ENCODE measurements at places on chromosomes 7 and 10.

GRCh38 chr7:157228864-157229422 lies 90.2 kb downstream of the UBE3C start:
- DNase-seq = no peak

- no peak for DNase-seq
Observed at GRCh38 chr10:31657434-31657872, 271.2 kb downstream of the ARHGAP12 start.

- no peak for DNase-seq
Observed at GRCh38 chr7:5452937-5453540, 29.4 kb upstream of the TNRC18 start.

DNA sequence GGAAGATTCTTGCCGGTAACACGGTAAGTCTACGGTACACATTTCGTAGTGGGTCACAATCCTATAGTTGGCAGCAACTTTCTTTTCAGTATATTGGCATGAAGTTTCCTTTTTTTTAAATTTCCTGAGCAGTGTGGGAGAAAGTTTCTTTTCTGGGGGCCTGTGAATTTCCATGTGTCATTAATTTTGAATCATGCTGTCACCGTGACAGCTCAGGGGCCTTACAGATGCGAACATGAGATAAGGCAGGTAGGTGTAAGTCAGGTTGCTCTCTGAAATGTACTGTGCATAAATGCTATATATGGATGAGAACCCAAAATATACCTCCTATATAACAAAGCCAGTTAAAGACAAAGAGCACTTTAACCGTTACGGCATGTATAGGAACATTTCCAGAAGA lies 65.4 kb upstream of the SEM1 start:
- DNase-seq = no peak

GRCh38 chr7:1850976-1851571 lies 181.0 kb downstream of the ELFN1 start:
- DNase-seq = no peak

DNA sequence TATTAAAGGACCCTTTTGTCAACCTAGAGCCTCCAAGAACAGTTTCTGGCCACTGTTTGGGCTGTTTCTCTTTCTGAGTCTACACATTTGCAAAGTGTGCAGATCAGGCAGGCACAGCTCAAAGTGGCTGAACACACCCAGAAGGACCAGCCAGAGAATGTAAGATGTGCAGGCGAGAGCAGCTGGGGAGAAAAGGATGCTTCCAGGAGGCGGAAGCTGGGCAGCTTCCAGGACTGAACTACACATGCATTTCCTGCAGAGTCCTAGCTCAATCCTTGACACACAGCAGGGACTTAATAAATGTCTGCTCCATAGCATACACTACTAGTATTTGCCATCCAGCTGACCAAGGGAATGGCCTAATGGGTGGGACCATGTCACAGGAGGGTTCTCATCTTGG lies 70.9 kb downstream of the CTBP2 start:
- DNase-seq = no peak

- no peak for DNase-seq
Observed at GRCh38 chr10:67476201-67476600, 219.8 kb downstream of the CTNNA3 start.

DNA sequence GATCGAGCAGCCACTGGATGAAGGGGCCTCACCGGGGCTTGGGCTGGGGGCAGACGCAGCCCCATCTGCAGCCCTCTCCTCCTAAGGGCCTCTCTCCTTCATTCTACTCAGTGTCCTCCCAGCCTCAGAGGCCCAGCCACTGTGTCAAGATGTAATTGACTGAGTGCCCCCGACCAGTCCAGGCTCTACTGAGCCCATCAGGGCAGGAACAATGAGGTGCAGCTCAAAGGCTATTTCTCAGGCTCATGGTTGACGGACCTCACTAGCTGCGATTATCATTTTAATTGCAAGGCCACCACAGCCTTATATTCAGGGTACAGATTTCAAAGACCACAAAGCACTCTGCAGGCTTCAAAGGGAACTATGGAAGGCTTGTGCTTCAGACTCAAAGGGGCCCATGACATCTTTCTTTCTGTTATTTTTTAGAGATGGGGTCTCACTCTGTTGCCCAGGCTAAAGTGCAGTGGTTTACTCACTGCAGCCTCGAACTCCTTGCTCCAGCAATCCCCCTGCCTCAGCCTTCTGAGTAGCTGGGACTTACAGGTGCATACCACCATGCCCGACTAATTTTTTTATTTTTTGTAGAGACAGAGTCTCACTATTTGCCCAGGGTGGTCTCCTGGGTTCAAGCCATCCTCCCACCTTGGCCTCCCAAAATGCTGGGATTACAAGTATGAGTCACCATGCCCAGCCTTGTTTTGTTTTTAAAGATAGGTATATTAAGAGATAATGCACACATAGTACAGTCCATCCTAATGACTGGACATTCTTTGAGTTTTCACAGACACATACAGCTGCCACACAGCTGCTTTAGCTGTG lies 23.7 kb downstream of the SLC29A3 start:
- DNase-seq = no peak

DNA sequence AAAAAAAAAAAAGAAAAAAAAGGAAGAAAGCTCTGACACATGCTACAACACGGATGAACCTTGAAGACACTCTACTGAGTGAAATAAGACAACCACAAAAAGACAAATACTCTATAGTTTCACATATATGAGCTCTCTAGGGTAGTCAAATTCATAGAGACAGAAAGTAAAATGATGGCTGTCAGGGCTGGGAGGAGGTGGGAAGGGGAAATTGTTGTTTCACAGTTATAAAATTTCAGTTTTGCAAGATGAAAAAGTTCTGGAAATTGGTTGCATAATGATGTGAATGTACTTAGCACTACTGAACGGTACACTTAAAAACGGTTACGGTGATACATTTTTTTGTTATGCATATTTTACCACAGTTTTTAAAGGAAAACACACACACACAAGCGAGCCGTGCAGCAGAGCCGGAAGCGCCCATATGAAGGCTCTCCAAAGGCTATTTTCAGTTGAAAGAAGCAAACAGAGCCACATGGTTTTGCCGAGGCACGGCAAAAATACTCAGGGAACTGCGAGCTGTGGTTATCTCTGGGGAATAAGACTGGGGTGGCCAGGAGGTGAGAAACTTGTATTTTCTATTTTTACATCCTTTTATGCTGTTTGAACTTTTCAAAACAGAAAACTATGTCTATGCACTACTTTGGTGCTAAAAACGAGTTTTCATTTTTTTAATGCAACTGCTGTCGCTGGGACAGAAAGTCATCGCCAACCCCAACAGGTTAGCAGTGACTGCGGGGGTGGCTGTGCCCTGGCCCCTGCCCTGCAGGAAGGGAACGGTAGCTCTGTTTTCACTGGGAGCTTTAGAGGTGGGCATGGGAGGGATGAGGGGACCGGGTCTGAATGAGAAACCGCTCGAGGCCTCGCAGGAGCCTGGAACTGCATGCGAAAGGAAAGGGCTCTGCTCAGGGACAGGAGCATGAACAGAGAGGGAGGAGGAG lies 132.9 kb downstream of the OAT start:
- no peak for DNase-seq

- DNase-seq = no peak
Observed at GRCh38 chr7:40717242-40717641, 582.4 kb downstream of the SUGCT start.

- no peak for DNase-seq
Observed at GRCh38 chr10:90089719-90090118, 388.3 kb downstream of the KIF20B start.

- no peak for DNase-seq
Observed at GRCh38 chr10:75508239-75508813, 76.9 kb downstream of the LRMDA start.

- no peak for DNase-seq
Observed at GRCh38 chr10:14926722-14927416, 27.0 kb downstream of the DCLRE1C start.

DNA sequence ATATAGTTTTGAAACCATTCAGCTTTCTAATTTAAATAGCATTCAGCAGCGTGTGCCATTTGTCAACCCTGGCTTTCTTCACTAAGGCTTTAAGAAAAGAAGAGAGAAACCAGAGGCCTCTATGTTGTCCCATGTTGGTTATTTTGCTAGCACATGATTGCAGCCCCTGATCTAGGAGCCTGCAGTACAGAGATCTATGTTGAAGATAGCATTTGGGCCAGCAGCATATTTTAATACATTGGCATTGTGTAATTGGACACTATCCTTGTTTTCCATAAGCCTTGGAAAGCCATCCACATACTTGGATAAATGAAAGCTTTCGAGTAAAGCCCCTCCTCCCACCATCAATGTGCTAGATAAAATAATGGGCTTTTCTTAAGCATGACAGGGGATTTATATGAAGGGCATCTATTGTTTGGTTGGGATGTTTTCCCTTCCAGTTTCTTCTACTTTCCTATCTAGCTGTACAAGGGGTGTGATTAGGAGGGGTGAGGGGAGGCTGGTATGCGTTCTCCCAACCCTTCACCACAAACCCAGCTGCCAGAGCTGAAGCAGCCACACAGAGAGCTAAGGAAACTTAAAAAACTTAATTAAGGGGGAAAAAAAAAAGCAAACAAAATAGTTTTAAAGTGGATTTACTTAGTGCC lies 23.1 kb upstream of the SDHAF3 start:
- no peak for DNase-seq

- DNase-seq = no peak
Observed at GRCh38 chr10:373526-374309, 238.5 kb downstream of the ZMYND11 start.

DNA sequence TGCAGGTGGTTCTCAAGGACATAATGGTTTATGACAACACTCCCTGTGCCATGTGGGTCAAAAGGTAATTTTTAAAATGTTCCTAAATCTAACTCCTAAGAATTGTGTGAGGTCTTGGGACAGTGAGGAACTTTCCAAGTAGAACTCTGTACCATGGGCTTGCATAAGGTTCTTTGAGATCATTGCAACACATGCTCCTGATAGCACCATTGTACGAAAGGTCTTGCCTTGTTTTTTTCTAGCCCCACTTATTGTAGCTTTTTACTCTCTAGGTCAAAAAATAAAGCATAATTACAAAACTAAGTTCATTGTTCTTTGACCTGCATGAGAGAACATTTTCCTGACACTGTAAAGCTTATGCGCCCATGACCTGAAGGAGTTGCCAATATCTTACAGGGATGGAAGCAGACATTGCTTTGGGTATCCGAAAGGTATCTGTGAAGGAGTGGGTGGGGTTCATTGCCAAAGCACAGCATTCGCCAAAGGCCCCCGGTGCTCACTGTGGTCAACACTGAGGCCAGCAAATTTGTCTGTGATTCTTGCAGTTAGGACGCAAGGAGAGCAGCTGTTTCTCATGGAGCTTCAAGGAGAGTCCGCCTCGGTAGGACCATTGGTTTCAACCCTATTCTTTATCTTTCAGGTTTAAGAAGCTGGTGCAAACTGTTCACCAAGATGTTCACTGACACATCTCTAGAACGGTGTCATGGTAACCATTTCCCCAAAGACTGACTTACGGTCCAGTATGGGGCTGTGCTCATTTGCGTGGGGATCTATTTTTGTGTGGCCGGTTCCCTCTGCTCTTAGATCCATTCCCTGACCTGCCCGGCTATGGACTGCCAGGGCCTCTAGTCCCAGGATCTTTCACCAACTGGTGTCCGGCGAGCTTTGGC lies 7.6 kb upstream of the PRKAG2 start:
- no peak for DNase-seq

DNA sequence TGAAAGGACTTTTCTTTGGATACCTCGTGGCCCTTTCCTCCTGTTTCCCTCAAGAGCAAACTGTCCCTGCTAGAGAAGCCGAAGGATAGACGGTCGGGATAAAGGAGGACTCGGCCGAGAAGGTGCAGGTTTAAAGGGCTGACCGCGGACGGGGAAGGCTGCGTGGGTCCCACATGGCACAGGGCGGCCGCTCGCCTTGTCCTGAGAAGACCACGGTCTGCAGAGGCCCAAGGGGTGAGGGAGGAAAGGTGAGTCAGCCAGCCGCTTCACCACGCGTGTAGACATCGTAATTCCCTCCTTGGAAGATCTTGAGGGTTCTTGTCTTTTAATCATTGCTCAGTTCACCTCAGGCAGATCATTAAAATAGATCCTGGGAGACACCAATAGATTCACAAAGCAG lies 253.8 kb downstream of the DPP6 start:
- no peak for DNase-seq

DNA sequence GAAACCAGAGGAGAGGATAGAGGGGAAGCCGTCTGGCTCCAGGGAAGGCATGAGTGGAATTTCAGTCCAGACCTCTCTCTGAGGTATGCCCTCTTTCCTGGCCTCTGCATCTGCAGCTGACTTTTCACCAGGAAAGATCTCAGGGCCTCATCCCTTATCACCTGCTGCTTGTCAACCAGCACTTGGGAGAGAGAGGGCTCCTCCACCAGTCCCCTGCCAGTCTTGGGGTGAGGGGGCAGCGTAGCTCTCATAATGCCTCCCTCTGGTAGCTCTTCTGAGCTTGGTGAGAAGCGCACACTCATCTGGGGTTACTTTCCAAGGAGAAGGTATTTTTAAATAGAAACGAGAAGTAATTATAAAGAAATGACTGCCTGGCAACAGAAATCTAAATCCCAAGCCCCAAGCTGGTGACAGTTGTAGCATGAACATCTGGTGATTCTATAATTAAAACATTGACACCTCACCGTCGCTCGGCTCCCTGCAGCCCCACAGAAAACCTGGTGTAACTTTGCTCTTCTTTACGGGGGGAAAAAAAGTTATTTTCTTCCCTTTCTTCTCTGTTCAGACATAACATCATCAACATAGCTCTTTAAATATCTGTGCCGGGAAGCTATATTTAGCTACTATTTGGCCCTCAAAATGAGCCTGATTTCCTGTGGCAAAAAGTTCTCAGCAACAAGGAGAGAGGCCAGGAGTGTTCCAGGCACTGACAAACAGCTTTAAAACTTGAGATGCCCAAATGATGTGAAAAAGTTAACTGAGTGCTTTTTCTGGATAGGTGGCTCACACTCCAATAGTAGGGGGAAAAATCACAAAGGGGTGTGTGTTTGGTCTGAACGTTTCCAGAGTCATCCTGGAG lies 26.9 kb downstream of the HIP1 start:
- no peak for DNase-seq

GRCh38 chr10:8758029-8758428 lies 703.5 kb downstream of the GATA3 start:
- DNase-seq = no peak

DNA sequence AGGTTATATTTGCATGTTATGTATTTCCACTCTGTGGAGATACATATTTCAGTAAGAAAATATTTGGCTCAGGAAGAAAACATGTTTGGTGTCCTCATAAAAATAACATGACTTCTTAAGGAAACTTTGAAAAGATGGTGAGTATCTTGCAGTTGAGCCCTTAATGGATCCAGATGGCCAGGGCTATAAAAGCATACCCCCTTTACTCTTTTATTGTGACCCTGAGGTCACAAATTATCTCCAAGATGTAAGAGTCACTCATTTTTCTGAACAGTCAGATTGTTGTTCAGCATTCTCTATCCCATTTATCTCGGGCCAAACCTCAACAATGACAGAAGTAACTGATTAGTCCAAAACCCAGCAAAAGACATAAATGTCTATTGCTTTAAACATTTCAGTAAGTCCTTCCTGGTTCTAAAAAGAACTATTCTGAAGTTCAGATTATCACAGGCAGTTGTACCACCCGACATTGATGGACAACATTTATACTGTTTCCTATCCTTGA lies 539.4 kb downstream of the PARD3 start:
- DNase-seq = no peak

DNA sequence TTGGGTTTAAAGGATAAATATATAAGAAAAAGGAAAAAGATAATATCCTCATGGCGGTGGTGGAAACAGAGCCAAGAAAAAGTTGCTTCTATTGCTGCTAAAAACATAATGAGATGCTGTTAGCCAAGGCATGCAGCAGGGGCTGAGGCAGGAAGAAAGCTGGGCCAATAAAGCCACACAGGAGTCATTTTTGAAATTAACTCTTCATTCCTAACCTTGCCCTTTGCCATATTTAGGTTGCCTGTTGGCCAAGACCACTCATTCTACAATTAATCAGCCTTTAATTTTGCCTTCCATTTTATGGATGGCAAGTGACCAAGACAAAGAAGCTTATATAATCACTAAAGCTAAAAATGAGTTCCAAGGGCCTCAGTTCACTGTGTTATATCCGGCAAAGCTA lies 58.2 kb downstream of the ARMH3 start:
- DNase-seq = no peak
